Airway epithelial cell (primary cell): ENCODE measurements at places on chromosomes 2 and 18. TPM values are rescaled to one million over a fixed set of nuclear protein-coding genes. Genes with fewer than 3 reads are reported as not detected.

The SNORC gene
- 0.88 and 1.4 TPM in 2 replicates for total RNA-seq

The CKAP2L gene
- total RNA-seq: 10.9 and 15.3 TPM in 2 replicates

The NYAP2 gene
- total RNA-seq: not detected in 2 replicates

The SKA1 gene
- 6.5 and 12.6 TPM in 2 replicates for total RNA-seq

The SGPP2 gene
- total RNA-seq: 15.7 and 16.4 TPM in 2 replicates

The MC2R gene
- total RNA-seq: not detected in 2 replicates
